Muscle of leg (tissue), 16 donors: ENCODE measurements at places on chromosomes 13 and 19. TPM values are rescaled to one million over a fixed set of nuclear protein-coding genes. Genes with fewer than 3 reads are reported as not detected.

DNA sequence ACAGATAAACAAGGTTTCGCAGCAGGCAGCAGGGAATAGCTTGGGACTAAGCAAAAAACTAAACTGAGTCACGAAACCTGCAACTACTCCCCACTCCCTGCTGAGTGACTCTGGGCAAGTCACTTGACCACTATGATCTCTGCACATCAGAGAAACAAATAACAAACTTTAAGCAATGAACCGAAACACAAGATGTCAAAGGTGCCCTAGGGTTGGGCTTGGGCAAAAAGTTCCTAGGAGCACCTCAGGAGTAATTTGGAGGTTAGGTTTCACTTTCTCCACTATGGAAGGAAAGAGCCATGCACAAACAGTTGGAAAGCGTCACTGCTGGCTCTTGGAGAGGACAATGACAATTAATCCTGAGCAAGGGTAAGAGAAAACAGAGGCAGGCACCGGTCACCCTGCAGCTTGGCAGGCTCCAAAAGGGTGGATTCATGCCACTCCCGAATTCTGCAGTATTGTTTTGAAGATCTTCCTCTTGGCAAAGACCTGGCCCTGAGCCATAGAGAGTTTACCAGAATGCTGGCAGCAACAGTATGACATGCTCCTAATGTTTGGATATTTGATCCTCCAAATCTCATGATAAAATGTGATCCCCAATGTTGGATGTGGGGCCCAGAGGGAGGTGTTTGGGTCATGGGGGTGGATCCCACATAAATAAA, 60.3 kb downstream of the CRYL1 start:
- peak; percentile 8 for DNase-seq

DNA sequence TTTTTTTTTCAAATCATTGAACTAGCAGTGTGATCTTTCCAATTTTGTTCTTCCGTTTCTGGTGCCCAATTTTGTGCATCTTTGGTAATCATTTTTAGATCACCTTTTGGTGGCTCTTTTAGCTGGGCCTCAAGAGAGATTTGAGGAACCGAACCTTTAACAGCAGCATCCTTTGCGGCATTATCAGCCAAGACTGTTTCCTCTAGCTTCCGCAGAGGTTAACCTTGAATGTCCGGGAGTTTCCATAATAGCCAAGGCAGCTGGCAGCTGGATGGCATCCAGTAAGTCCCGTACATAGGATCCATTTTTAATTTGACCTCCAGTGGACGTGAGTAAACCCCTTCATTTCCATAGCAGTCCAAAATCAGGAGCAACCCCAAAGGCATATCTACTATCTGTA, 9.6 kb downstream of the IRGC start:
- peak; percentile 44 for DNase-seq

The SHD gene
- 40.1 TPM for total RNA-seq

The ZNF728 gene
- total RNA-seq, result not detected

DNA sequence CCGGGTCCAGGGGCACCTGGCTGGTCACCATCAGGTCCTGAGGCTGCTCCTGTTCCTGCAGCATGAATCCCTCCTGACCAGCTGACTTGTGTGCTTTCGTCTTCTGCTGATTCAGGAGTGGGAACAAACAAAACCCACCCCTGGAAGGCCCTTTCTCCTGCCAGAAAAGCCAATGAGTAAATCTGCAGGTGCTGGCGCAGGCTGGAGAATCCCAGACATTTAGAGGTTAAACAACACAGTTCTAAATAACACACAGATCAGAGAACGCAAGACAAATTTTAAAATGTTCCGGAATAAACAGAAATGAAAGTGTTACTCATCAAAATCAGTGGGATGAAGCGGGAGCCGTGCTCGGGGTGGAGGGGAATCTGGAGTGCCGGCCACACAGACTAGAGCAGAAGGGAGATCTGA, 60.6 kb upstream of the C13orf46 start:
- no peak for DNase-seq

DNA sequence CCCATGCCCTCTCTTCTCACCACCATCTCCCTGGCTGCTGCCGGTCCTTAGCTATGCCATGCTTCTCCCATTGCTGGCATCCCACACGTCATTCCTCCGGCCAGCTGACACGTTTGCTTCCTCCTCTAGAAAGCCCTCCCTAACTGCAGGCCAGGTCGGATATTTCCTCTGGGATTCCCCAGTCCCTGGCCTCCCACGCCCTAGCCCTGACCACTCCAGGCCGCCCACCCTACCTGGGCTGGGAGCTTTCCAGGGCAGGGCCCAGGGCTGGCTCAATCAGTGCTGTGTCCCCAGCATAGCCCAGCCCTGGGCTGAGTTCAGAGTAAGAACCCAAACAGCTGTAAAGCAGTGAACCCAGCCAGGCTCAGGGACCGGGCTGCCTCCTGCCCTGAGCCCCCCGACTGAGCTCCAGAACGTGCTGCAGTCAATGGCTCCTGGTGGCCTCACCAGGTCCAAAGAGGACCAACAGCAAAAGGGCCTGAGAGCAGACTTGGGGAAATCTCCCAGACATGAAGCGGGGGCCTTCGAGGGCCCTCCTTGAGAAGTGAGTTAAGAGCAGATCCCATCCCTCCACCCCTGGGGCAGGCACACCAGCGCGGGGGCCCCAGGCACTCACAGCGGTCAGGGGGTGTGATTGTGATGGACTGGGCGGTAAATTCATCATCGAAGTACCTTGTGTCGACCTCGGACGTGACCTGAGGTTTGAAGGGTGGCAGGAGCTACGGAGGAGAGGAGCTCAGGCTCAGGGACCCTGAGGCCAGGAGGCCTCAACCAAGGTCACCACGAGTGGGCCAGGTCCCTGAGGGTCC, 8.1 kb upstream of the CCNP start:
- DNase-seq, result no peak

DNA sequence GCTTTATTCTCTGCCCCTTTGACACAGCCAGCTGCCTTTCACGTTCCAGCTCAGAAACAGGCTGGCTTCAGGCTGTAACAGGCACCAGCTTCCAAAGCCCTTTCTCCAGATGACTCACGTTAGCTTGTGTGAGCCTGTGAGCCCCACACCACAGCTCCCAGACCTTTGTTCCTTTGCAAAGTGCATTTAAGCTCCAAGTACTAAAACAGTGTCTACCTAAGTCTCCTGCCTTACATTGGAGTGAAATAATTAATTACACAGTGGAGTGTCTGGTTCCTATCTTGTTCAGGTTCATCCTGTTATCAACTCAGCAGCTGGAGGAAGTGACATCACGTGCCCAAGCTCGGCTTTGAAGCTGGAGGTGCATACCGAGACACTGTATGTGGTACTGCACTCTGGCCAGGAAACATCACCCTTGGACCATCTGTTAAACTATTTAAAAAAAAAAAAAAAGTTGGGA, 475.8 kb downstream of the FOXO1 start:
- peak; percentile 82 for DNase-seq

- DNase-seq, result no peak
These were observed 257.8 kb downstream of the ENOX1 start for GRCh38 chr13:43528992-43529391.

The ZNF714 gene
- 10.7 TPM for total RNA-seq

The TRPM4 gene
- 13.1 TPM for total RNA-seq

The ZSCAN4 gene
- not detected for total RNA-seq

The TMEM143 gene
- total RNA-seq, result 4.1 TPM

DNA sequence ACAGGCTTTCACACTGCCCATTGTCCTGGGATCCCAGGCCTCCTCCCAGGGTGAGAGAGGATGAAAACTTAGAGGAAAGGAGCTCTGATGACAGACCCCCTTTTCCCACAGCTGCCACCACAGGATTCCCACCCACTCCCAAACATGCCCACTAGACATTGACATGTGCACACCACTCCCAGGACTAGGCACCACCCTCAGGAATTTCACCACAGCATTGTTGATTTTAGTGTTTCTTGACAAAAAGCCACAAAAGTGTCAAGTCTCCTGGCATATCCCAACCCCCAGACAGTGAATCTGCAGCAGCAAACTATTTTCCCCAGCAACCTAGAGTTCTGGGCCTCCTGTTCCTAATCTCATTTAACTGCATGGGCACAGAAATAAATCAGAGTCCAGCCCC, 10.1 kb downstream of the ZNF714 start:
- no peak for DNase-seq

The UQCR11 gene
- total RNA-seq, result 211 TPM

DNA sequence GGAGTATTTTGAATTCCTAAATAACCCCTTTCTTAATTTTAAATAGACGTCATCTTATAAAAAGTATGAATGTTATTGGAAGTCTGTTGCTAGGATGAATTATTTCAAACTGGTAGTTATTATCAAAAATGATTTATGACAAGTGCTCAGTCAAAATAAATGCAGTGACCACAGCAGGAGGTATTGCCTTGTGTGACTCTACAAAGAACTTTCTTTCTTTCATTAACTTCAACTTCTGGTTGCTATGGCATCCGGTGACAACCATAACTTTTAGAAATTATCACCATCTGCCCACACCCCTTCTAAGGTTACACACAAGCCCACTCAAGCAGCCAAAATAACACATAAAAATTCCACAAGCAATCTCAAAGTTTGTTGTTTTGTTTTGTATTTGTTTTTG, 189.9 kb downstream of the DACH1 start:
- DNase-seq, result no peak

DNA sequence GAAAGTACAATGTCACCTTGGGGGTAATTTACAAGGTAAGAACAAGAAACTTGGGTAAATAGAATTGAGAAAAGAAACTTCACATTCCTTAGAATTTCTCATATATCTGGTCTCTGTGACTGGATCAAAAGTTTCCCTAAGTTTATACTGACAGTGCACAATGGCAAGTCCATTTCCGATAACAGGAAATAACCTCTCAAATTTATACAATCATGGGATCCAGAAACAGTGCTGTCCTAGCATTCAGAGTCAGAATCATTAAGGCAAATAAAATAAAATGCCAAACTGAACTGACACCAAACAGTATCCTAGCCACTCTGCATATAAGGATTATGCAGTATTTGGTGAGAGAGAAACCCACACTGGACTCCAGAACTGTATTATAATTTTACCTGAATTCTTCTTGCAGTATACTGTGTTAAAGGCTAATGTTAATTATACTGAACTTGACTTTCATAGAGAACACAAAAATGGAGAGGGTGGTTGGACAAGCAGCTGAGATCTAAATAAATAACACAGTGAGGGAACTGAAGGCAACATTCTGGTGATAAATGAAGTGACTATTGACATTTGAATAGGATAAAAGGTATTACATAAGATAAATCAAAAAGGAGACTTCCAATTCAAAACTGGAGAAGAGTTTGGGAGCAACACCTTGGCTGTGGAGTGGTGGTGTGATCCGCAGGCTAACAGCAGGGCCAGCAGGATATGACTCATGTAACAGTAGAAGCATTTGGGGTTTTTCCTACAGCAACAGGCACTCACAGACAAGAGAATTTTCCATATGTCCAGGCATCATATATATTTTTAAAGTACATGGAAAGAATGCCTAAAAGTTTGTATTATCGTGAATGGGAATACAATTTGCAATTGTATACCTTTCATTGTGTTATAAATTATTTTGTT, 932.5 kb upstream of the MIR17HG start:
- peak; percentile 83 for DNase-seq

DNA sequence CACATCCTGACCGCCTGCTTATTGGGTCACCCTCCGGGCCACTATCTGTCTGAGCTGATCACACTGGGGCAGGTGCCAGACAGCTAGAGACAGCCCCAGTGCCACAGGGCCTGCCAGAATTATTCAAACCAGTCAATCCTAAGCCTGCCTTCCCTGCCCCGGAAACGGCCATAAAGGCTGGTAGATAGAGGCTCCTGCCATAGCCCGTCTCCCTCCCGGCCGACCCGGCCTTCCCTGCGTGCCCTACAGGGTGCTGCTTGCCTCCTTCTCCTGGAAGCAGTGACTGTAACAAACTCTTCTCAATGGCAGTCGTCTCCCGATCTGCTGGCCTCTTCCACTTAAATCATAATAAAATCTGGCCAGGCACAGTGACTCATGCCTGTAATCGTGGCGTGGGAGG, 158.6 kb upstream of the SOX1 start:
- DNase-seq, result no peak

- no peak for DNase-seq
These were observed 11.8 kb upstream of the RSPH6A start for GRCh38 chr19:45826934-45827333.

- DNase-seq, result peak; percentile 95
These were observed 137.9 kb upstream of the DACH1 start for GRCh38 chr13:72004784-72005374.

The IRGC gene
- not detected for total RNA-seq

DNA sequence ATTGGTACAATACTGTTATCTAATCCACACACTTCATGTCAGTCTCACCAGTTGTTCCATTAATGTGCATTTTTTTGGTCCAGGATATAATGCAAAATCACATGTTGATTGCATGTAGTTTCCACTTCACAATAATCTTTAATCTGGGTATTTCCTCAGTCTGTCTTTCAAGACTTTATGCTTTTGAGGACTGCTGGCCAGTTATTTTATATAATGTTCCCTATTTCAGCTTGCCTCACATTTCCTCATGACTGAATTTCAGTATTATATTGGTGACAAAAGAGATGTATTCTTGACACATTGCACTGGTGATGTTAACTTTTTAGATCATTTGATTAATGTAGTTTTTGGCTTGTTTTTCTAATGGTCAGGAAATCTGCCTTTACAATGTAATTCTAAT, 368.3 kb downstream of the IRS2 start:
- DNase-seq, result no peak

DNA sequence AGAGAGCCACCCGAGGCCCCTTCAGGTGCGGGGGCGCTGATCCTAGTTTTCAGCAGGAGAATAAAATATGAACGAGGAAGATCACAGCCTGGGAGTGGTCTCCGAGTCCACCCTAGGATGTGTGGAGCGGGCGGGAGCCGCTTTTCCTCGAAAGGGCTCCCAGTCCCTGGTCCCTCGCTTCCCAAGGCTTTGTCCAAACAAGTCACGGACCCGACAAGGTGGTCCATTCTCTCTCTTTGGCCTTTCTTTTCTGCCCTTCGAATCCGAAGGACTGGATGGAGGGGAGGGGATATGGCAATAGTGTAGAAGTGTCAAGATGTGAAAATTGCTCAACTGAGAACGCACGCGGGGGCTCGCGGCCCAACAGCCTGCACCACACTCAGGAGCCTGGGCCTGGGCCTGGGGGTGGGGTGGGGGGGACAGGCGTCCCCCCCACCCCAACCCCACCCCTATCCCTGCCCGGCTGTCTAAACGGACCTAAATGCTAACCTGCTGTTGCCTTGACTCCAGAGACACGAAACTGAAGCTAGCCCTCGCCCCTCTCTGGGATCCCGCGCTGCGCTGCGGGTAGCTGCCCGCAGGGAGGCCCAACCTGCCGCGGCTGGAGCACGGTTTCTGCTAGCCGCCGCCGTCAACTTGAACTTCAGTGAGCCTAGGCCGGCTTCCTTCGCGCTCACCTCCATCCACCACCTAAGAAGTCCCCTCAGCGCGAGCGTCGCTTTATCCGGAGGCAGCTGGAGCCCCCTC, 7.1 kb downstream of the ZIC2 start:
- DNase-seq, result no peak
